ENCODE measurements at places on chromosomes 4 and X.

GRCh38 chrX:53195401-53195800 lies 29.6 kb downstream of the KDM5C start:
- no peak for DNase-seq

DNA sequence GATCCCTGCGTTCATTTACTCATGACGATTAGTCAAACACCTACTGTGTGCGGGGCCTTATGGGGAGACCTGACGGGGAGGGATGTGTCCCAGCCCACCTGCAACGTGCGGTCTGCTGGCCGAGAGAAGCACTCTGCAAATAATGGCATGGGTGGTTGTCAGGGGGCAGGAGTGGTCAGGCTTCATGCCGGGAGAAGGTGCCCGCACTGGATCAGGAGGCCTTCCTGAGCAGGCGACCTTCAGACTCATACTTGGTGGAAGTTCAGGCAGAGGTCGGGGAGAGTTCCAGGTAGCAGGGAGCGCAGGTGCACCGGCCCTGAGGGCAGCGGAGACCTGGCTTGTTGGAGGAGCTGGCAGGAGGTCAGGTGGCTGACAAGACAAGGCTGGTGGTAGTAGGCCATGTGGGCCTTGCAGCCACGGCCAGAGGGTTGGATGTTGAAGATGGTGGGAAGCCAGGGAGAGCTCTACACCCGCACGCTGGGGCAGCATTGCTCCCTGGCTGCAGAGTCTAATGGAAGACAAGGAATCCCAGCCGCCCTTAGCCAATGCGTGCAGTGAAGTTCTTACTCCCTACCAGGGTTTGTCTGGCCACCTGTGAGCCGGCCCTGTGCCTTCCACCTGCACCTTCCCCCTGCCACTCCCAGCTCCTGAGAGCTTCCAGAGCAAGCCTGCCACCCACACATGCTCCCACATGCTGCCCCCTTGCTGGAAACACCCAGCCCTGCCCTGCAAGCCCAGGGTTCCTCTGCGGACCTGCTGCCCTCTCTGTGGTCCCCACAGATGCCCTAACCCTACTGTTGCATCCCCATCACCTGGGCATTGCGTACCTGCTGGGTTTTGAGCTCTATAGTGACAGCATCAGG lies 97.3 kb downstream of the PSAPL1 start:
- DNase-seq = no peak

DNA sequence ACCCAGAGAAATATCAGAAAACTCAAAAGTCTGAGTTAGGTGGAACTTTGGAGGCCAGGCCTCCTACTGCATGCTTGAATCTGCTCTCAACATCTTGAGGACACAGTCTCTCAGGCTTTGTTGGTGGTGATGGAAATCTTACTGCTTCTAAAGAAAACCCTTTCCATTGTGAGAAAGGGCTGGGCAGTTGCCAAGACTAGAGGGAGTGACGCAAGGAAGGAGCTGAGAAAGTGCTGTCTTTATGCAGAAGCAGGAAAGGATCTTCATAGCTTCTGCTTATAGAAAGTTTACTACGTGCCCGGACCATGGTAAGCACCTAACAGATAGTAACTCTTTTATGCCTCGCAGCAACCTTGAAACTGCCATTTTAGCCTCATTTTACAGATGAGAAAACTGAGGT lies 2.4 kb upstream of the CRMP1 start:
- no peak for DNase-seq

GRCh38 chrX:55489314-55490009 lies at the start of gene USP51:
Gene USP51 (minus strand): TSS chrX:55489848. CDS start chrX:55488939, 909 bp downstream.
- DNase-seq = peak; percentile 1

- DNase-seq = no peak
Observed at GRCh38 chr4:144575181-144575580, 70.8 kb upstream of the HHIP start.

GRCh38 chr4:133186210-133186609 lies 37.1 kb downstream of the PCDH10 start:
- no peak for DNase-seq

DNA sequence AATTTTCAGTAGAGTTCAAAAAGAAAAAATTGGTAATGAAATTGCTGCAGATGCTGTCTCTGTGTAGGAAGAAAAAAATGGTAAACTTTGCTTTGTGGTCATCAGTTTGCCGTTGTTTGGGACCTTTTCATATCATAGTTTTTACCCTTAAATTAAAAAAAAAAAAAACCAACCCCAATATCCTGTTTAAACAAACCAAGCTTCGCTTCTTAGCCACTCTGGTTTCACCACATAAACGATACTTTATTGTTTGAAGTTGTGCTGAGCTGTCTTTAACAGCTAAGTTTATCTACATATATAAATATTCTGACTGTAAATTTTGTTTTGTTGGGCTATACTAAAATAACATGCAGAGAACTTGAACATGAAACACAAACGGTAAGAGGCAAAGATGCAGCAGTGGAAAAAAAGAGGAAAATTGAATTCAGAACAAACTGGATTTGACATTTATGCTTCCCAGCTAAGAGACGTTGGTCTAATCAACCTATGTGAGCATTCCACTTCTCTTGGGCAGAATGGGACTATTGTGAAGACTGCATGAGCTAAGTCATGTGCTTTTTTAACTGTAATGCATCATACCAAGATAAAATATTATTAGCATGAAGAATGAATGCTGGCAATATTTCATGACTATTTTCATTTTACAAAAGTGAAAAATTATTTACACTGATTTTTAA lies 15.7 kb upstream of the H2AZ1 start:
- no peak for DNase-seq

GRCh38 chr4:104063341-104063740 lies 343.6 kb upstream of the TACR3 start:
- DNase-seq = no peak

GRCh38 chr4:163941221-163941905 lies 446.9 kb downstream of the TMA16 start:
- no peak for DNase-seq

- no peak for DNase-seq
Observed at GRCh38 chrX:97850911-97851310, 967.2 kb downstream of the RPA4 start.

DNA sequence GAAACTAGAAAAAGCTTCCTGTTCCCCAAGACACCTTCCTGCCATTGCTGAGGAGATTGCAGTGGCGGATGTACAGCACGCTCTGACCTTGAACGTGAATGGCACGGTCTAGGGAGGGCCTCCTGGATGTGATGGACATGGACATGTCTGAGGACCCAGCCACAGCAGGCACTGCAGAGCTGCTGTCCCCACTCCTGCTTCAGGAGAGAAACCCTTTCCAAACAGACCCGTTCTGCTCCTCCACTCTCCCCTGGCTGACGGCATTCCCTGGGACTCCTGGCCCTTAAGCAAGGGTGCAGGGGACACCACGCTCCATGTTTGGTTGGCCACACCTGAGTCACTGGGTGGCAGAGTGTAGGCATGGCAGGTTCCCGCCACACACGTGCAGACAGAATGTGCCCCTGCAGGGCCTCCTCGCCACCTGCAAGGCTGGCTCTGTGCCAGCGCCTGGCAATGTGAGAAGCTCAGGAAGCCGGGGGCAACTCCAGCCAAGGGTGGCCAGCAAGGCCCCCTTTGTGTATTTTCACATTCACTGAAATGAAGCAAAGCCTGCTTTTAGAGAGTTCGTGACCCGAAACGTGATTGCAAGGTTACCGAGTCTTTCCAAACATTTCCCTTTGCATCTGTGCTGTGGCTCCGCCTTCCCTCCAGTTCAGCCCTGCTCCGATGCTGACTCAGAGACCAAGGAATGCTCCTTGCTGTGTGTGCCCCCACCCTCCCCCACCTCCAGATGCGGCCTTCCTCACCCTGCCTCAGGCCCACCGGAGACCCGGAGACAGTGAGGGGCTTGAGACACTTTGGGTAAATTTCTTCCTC lies 46.1 kb downstream of the HTRA3 start:
- no peak for DNase-seq

DNA sequence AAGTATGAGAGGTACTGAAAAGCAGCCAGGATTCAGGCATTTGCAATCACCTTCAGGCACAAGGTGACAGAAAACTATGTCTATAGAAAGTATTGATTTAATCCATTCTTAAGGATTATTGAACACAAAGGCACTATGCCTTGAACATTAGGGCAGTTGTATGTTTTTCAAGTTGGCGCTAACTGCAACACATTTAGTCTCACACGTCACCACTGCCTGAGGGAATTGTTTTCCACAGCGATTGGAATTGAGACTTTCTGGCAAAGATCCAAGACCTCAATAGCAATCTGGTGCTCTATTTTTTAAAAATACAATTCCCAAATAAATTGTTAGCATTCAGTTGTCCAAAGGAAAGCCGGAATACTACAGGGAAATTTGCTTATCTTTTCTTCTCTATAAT lies 52.7 kb upstream of the FTHL17 start:
- DNase-seq = no peak

GRCh38 chrX:23610495-23610894 lies 56.8 kb upstream of the PRDX4 start:
- DNase-seq = no peak

- no peak for DNase-seq
Observed at GRCh38 chrX:138710866-138711341, 613 bp downstream of the FGF13 start.

GRCh38 chr4:88653371-88653946 lies 44.2 kb downstream of the NAP1L5 start:
- no peak for DNase-seq

DNA sequence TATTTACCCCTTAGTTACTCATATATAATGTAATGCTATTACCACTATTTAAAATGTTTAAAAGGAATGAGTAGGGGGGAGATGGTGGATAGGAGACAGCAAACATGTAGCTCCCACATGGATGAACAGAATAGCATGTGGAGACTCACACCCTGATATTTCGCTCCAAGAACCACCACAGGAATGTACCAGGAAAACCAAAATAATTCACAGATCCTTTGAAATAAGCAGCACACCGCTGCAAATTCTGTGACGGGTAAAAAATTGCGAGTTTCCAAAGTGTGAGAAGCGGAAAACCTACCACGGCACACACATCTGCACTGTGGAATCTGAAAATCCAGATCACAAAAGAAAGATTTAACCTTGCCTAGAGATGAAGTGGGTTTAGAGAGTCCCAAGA lies 428.2 kb downstream of the TLL1 start:
- DNase-seq = no peak

DNA sequence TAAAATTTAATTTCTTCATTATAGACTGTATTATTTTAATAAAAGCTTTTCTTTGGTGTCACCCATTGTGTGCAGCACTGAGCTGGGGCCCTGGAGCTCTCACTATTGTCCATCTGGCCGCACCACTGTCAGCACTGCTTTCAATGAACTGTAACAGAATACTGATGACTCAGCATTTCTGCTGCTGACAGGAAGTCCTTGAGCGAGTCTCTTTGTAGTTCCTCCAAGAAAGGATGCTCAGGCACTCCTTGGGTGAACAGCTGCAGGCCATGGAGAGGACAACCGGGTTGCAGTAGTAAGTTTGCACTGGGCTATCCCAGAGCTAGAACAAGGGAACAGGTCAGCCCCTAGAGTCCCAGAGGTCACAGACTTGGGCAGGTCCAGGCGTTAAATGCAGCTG lies 81.6 kb downstream of the SORBS2 start:
- DNase-seq = no peak

DNA sequence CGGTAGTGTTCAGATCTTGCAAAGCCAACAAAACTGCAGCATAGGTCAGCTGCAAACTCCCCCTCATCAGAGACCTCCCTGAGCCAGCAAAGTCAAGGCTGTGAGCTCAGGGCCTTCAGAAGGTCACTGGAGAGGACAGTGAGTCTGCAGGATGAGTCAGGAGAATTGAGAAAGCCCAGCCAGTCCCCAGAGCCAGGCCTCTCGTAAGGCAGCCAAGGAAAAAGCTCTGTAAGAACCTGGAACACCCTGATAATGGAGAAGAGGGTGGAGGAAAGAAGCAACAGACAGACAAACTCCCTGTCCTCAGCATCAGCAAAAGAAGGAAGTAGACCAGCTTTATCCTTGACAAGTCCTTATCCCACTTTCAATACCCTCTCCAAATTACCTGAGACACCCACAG lies 33.0 kb downstream of the GRIA3 start:
- DNase-seq = no peak

GRCh38 chrX:154751669-154752271 lies 893 bp upstream of the GAB3 start:
- no peak for DNase-seq

DNA sequence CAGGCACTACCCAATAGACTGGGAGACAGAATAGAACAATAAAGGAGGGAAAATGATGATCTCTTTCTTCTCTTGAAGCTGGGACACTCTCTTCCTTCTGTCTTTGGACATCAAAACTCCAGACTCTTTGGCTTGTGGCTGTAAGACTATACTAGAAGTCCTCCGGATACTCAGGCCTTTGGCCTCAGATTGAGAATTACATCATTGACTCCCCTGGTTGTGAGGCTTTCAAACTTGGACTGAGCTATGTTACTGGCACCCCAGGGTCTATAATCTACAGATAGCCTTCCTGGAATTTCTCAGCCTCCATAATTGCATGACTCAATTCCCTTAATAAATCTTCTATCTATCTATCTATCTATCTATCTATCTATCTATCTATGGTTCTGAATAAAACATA lies 294.2 kb upstream of the CT83 start:
- DNase-seq = no peak

- DNase-seq = no peak
Observed at GRCh38 chr4:136750897-136751296, 781.4 kb downstream of the PCDH18 start.

GRCh38 chr4:108730579-108730978 lies 32.3 kb downstream of the ETNPPL start:
- DNase-seq = no peak

- DNase-seq = no peak
Observed at GRCh38 chr4:140088323-140088967, 65.5 kb downstream of the MAML3 start.
